NAMALWA (cell line): ENCODE measurements at places on chromosomes 1 and 21.

DNA sequence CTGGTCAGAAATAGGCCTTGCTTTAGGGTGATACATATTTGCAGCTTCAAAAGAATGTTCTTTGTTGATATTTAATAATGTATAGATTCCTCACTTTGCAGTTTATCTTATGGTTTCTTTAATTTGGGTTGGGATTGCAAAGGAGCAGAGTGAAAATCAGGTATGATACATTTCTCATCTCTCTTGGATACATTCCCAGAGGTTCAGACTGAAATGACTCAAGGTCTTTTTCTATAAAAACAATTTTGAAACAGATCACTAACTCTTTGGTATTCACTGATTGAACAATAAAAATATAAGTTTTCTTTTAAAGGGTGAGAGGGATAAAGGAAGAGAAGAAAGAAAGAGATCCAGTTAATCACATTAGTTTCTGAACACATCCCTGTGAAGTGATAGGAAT lies 606.5 kb upstream of the CAMK1G start:
- no peak for DNase-seq

DNA sequence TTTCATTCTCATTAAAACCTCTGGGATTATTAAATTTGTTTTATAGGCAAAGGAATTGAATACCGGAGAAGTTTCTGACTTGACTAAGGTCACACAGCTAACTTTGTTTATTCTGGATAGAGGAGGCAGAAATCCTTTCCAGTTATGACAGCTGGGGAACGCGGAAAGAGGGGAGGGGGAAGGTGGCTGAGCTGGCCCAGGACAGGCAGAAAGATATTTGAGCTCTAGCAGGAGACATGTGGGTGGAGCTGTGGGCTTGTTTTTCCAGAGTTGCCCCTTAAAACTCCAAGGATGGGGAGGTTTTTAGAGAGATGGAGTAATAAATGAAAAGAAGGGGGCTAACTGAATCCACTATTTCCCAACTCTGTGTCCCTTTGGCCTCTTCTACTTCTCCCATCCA lies 27.8 kb downstream of the FOXD2 start:
- DNase-seq = no peak

DNA sequence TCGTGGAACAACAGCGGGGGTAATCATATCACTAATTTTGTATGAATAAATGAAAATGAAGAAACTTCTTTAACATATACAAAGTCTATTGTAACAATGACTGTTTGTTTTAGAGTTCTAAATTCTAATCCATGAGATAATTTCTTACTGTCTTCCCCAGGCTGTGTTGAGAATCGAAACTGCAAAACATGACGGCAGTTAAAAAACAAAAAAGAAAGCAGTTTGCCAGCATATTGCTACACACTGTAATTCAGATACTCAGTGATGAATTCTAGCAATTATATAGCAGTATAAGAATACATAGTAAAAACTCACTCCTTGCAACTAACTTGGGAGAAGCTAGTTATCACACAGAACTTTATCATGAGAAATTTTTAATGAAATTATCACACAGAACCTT lies 22.1 kb downstream of the INSL5 start:
- no peak for DNase-seq

GRCh38 chr1:44217809-44218410 lies 4.6 kb downstream of the DMAP1 start:
- peak; percentile 83 for DNase-seq

GRCh38 chr1:54239035-54239383 lies 39.0 kb downstream of the MRPL37 start:
- DNase-seq = no peak

- no peak for DNase-seq
Measured at GRCh38 chr1:201181726-201182125, 8.9 kb upstream of the IGFN1 start.

DNA sequence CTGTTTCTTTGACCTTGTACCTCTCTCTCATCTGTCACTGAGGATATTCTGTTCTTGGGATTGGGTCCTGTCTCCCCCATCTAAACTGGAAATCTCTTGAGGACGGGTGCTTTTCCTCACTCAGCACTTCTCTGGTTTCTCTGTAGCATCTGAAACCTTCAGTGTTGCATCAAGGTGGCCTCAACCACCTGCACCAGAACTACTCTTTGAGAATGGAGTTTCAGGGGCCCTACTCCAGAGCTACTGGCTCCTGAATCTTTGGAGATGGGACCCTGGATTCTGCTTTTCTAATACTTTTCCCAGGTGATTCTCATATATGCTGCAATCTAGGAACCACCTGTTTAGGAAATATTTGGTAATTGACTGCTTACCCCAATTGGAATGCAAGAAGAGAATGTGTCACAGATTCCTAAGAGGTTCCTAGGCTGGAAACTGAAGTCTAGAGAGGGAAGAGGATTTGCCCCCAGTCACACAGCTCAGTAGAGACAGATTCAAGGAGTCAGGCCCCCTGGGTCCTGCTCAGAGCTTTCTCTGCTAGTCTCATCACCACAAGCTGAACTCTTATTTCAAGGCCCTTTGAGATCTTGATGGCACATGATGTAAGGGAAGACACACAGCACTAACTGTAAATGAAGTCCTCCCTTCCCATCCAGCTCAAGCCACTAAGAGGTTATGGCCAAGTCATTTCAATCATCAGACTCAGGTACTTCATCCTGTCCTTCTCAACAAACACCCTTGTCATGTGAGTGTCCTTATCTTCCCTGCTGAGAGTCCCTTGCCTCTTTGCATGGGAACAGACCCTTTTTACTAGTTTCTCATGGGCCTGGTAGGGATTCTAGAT lies 48.7 kb downstream of the EIF2D start:
- DNase-seq = no peak

DNA sequence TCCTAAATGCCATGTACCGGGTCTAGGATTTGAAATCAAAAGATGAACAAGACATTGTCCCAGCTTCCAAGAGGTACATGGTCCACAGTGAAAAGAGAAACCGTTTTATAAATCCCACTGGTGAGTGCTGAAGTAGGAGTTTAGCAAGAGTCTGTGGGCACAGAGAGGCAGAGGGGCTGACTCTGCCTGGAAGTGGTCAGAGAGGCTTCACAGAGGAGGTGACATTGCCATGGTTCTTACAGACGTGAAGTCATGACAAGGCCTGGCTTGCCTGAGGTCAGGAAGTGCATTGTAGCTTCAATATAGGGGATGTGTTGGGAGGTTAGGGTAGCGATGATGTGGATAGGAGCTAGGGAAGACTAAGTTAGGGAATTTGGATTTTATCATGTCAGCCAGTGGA lies 28.4 kb downstream of the MAPKAPK2 start:
- DNase-seq = no peak

DNA sequence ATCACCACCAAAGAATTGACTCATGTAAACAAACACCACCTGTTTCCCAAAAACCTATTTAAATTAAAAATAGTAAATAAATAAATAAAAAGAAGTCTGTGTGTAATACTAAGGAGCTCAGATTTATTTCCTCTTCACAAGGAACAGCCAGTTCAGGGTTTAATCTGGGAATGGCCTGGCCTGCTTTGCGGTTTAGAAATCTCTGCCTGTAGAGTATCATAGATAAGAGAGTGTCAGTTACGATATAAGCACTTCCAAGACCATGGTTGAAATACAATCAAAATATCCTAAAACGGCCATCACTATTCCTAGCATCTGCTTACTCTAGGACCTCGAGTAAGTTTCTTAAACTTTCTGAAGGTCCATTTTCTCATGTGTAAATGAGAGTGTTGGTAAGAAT lies 274.4 kb downstream of the PLPP3 start:
- DNase-seq = no peak

GRCh38 chr1:214939180-214939579 lies 143.4 kb upstream of the KCNK2 start:
- no peak for DNase-seq

GRCh38 chr1:67987046-67987799 lies 63.2 kb downstream of the DIRAS3 start:
- no peak for DNase-seq

GRCh38 chr1:113977906-113978305 lies 1.4 kb upstream of the OLFML3 start:
- DNase-seq = no peak

GRCh38 chr1:155002464-155003226 lies at the start of gene ZBTB7B:
Gene ZBTB7B (plus strand): TSS chr1:155002802. CDS start chr1:155014661, 11,859 bp downstream.
- DNase-seq = no peak

- no peak for DNase-seq
Measured at GRCh38 chr1:43446388-43446740, 7.4 kb downstream of the HYI start.

GRCh38 chr1:229407206-229408026 lies 26.5 kb downstream of the ACTA1 start:
- no peak for DNase-seq

GRCh38 chr1:66618390-66618789 lies 84.4 kb downstream of the SGIP1 start:
- no peak for DNase-seq

- no peak for DNase-seq
Measured at GRCh38 chr1:119987686-119988085, 81.8 kb downstream of the NOTCH2 start.

- DNase-seq = no peak
Measured at GRCh38 chr1:41608211-41608610, 123.7 kb upstream of the EDN2 start.

DNA sequence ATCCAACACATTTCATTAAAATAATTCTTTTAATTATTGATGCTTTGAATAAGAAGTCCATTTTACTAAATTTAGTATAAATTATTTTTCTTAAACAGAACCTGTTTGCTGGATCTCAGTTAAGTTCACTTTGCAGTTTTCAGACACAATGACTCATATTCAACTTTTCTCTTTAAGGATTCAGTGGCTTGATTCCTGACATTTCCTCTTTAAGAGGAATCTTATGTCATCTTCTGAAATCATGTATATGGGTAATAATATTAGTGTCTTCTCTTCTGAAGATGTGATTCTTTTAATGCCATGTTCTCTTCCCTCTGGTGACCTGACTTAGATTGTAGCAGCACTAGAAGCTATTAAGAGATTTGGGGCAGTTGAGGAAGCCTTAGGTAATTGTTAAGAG lies 12.6 kb downstream of the CREG1 start:
- no peak for DNase-seq

GRCh38 chr1:155007251-155007828 lies 4.7 kb downstream of the ZBTB7B start:
- DNase-seq = no peak

GRCh38 chr1:35274197-35274596 lies 5.7 kb downstream of the ZMYM4 start:
- no peak for DNase-seq

- DNase-seq = no peak
Measured at GRCh38 chr1:37137601-37138000, 103.3 kb upstream of the GRIK3 start.

- DNase-seq = no peak
Measured at GRCh38 chr1:11484321-11484655, 5.3 kb downstream of the DISP3 start.

GRCh38 chr1:194535369-194535768 lies 1349.0 kb upstream of the B3GALT2 start:
- no peak for DNase-seq
